Thymus (tissue), 14 donors: ENCODE measurements at places on chromosomes 13 and 19. TPM values are rescaled to one million over a fixed set of nuclear protein-coding genes. Genes with fewer than 3 reads are reported as not detected.
A peak's percentile ranks its signal among the peaks of the same experiment; 100 is the strongest.

- no peak for DNase-seq
- no peak overlapping the region for H3K4me3 ChIP-seq
- no peaks in the 10 kb centered on the region for H3K36me3 ChIP-seq
- no peaks in the 10 kb centered on the region for H3K4me1 ChIP-seq
Measured at GRCh38 chr13:76647550-76647949, 238.7 kb downstream of the KCTD12 start.

DNA sequence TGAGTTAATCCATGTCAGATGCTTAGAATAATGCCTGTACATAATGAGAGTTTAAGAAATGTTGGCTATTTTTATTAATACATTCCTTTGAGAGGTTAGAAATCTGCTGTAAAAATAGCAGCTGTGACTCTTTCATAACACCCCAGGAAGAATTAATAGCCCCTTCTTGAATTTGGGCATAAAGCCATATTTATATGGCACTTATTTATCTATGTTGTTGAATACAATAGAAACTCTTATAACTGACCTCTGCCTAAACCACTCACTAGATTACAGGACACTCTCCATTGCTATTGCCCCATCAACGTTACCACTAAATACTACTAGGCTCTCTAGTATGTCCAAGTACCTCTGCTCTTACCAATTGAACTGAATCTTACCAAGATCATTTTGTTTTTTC, 16.3 kb downstream of the NEK5 start:
- H3K27ac ChIP-seq = no peak overlapping the region
- no peaks in the 10 kb centered on the region for H3K4me1 ChIP-seq
- DNase-seq = no peak
- H3K4me3 ChIP-seq = no peak overlapping the region
- H3K36me3 ChIP-seq = no peaks in the 10 kb centered on the region

DNA sequence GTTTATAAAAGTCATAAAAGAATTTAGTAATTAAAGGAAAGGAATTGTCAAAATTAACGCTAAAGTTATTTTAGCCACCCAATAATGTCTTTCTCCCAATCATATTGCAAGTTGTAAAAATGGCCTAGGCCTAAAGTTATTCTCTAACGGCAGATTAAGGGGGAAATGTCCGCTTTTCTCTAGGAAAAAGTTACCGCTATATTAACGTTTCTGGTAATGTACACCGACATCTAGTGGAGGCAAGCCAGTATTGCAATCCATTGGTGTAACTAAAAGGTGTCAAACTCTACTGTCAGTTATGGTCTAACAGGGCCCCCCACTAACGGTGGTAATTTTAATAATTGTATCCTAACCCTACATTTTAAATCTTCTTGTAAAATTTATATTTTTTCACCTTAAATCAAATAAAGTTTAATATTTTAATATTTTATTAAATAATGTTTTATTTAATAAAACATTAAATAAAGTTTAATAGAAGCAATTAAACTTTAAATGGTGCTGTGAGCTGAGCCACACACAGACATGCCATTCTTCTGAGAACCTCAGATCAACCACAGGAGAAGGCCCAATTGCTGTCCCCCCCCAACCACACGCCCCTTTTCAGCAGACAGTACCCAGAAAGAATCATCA, 35.9 kb upstream of the ZSCAN5A start:
- DNase-seq = no peak
- no peaks in the 10 kb centered on the region for H3K36me3 ChIP-seq
- no peaks in the 10 kb centered on the region for H3K27me3 ChIP-seq
- no peaks in the 10 kb centered on the region for H3K4me1 ChIP-seq

GRCh38 chr19:55474269-55475265, 1.9 kb upstream of the ZNF628 start:
- H3K36me3 ChIP-seq = no peaks in the 10 kb centered on the region
- peaks cover 13% of the 10 kb centered on the region for H3K4me1 ChIP-seq
- H3K4me3 ChIP-seq = no peak overlapping the region
- DNase-seq = no peak

- H3K36me3 ChIP-seq = no peaks in the 10 kb centered on the region
- H3K27me3 ChIP-seq = no peaks in the 10 kb centered on the region
- no peak for DNase-seq
Measured at GRCh38 chr19:8703223-8703622, 4.6 kb upstream of the ACTL9 start.

- peaks cover 36% of the 10 kb centered on the region for H3K27me3 ChIP-seq
- H3K4me3 ChIP-seq = peak overlapping the region; percentile 41
- H3K36me3 ChIP-seq = no peaks in the 10 kb centered on the region
- H3K4me1 ChIP-seq = peaks cover 14% of the 10 kb centered on the region
- no peak for DNase-seq
Measured at GRCh38 chr19:16283210-16284061, 41.2 kb upstream of the KLF2 start.

- DNase-seq = no peak
- no peak overlapping the region for H3K27ac ChIP-seq
- H3K27me3 ChIP-seq = peaks cover 10% of the 10 kb centered on the region
Measured at GRCh38 chr19:45340899-45341453, 426 bp downstream of the KLC3 start.

DNA sequence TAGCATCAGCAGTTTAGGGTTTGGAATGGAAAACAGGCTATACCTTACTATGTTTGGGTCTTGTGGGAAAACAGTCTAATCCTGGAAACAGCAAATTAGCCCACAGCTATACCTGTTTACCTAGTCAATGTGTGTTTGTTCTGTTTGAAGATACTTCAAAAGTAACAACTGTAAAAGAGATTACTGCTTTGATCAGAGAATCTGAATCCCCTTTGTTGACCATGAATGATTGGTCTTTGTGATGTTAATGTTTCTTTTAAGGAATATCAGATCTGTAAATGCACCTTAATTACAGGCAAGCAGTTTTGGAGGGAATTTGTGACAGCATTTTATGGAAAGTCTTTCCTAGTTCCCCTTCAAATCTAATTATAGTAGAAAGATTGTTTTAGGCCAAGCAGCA, 20.7 kb upstream of the KLF5 start:
- DNase-seq = no peak
- no peaks in the 10 kb centered on the region for H3K27me3 ChIP-seq
- H3K27ac ChIP-seq = no peak overlapping the region
- no peaks in the 10 kb centered on the region for H3K36me3 ChIP-seq
- H3K4me1 ChIP-seq = no peaks in the 10 kb centered on the region

GRCh38 chr19:2543463-2544442, 67.8 kb downstream of the GADD45B start:
- H3K27me3 ChIP-seq = peaks cover 12% of the 10 kb centered on the region
- peaks cover 56% of the 10 kb centered on the region for H3K4me1 ChIP-seq
- peak overlapping the region; percentile 35 for H3K4me3 ChIP-seq
- DNase-seq = peak; percentile 71

DNA sequence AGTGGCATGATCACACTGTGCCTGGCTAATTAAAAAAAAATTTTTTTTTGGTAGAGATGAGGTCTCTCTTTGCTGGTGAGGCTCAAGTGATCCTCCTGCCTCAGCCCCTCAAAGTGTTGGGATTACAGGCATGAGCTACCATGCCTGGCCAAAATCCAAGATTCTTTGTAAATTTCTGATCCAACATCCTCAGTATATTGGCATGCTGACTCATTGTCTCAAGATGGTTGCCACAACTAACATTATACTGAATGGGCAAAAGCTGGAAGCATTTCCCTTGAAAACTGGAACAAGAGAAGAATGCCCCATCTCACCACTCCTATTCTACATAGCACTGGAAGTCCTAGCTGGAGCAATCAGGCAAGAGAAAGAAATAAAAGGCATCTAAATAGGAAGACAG, 100.0 kb downstream of the KLF5 start:
- no peak for DNase-seq
- H3K27ac ChIP-seq = no peak overlapping the region
- H3K27me3 ChIP-seq = no peaks in the 10 kb centered on the region

- no peak overlapping the region for H3K27ac ChIP-seq
- no peaks in the 10 kb centered on the region for H3K36me3 ChIP-seq
- no peaks in the 10 kb centered on the region for H3K27me3 ChIP-seq
- no peak for DNase-seq
- no peak overlapping the region for H3K4me3 ChIP-seq
Measured at GRCh38 chr13:72556945-72557344, 170.5 kb downstream of the MZT1 start.

- peak within 1 kb of the TSS; percentile 77 for H3K4me3 ChIP-seq
- peak within 1 kb of the TSS; percentile 67 for H3K27ac ChIP-seq
- peaks cover 18% of the 10 kb centered on the region for H3K4me1 ChIP-seq
Measured at GRCh38 chr13:71867131-71867814, at the start of gene DACH1. DACH1 (minus strand) TSS chr13:71867204.

DNA sequence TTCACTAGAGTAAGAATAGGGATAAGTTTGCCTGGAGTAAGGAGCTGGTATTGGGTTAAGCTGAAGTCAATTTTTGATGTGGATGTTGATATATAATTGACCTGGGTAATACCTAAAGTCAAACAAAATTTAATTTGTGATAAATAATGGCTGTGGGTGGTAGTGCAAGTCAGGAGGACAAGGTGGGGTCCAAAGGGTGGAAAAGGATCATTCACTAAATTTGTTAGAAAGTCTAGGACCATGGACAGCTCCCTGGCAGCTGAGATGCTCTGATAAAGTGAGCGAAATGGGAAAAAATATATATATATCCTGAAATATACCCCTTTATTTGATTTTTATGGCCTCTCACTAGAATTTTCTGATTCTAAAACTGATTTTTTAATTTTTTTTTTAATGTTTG, 463.5 kb downstream of the GPC6 start:
- no peak for DNase-seq
- no peaks in the 10 kb centered on the region for H3K27me3 ChIP-seq
- no peak overlapping the region for H3K27ac ChIP-seq
- no peaks in the 10 kb centered on the region for H3K4me1 ChIP-seq
- H3K4me3 ChIP-seq = no peak overlapping the region

GRCh38 chr13:64962404-64962803, 2267.7 kb downstream of the PCDH9 start:
- no peak for DNase-seq
- H3K4me1 ChIP-seq = no peaks in the 10 kb centered on the region
- H3K36me3 ChIP-seq = no peaks in the 10 kb centered on the region
- H3K27me3 ChIP-seq = no peaks in the 10 kb centered on the region
- no peak overlapping the region for H3K4me3 ChIP-seq

- no peaks in the 10 kb centered on the region for H3K27me3 ChIP-seq
- no peak overlapping the region for H3K4me3 ChIP-seq
- H3K36me3 ChIP-seq = no peaks in the 10 kb centered on the region
- DNase-seq = no peak
- no peak overlapping the region for H3K27ac ChIP-seq
Measured at GRCh38 chr13:34349091-34349722, 531.3 kb downstream of the RFC3 start.

DNA sequence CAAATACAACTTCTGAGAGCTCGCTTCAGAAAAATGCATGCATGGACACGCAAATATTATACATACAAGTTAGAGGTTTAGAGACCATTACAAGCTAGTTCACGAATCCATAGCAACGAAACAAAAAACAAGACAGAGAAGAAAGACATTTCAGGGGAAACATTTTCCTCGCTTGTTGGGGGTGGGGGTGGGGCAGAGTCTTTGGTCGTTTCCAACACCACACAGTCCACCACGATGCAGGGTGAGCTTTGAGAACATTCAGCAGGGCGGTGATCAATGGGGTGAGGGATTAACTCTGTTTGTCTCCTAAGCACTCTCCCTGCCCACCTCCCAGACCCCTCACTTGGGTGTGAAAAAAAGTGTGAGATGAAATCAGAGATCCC, 651 bp downstream of the OXGR1 start:
- no peaks in the 10 kb centered on the region for H3K4me1 ChIP-seq
- no peak for DNase-seq
- H3K4me3 ChIP-seq = no peak overlapping the region
- H3K27ac ChIP-seq = no peak overlapping the region

DNA sequence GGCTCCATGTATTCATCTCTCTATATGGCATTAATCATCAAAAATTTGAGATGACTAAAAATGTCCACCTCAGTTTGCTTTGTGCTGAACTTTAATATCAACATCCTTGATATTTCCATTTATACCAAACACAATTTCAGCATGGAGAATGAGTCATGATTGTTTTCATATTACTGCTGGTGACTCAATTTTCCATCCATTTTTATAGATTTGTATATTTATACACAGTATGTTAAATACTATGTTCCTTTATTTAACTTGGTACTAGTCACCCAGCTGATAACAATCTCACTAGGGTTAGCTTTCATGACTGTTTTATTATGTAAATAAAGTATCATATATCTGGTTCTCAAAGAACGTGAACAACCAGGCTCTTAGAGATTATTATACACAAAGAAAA, 1255.1 kb downstream of the SLITRK1 start:
- no peak overlapping the region for H3K4me3 ChIP-seq
- no peaks in the 10 kb centered on the region for H3K4me1 ChIP-seq
- H3K36me3 ChIP-seq = no peaks in the 10 kb centered on the region
- no peak overlapping the region for H3K27ac ChIP-seq
- DNase-seq = no peak

DNA sequence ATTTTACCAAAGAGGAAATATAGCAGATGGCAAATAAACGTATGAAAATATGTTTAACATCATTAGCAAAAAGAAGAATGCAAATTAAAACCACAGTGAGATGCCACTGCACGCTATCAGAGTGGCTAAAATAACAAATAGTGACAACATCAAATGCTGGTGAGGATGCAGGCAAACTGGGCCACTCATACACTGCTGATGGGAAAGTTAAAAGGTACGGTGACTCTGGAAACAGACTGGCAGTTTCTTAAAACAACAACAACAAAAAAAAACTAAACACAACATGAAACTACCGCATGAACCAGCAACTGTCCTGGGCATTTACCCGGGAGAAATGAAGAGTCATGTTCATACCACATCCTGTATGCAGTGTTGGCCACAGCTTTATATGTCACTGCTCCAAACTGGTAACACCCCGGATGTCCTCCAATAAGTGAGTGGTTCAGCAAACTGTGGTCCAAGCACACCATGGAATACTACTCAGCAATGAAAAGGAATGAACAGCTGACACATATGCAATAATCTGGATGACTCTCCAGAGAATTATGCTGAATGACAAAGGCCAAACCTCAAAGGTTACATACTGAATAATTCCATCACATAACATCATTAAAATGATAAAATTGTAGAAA, 22.3 kb downstream of the EPS15L1 start:
- no peak for DNase-seq
- H3K4me1 ChIP-seq = peaks cover 28% of the 10 kb centered on the region
- H3K4me3 ChIP-seq = no peak overlapping the region
- peaks cover 8% of the 10 kb centered on the region for H3K36me3 ChIP-seq
- no peak overlapping the region for H3K27ac ChIP-seq

- H3K27ac ChIP-seq = no peak overlapping the region
- no peaks in the 10 kb centered on the region for H3K4me1 ChIP-seq
- no peak overlapping the region for H3K4me3 ChIP-seq
Measured at GRCh38 chr13:23365652-23366051, 67.8 kb downstream of the SACS start.

MTMR6 gene
- total RNA-seq = 17.8 TPM

OLFM2 gene
- total RNA-seq = 10.4 TPM

LGI4 gene
- total RNA-seq = 0.52 TPM

GPR12 gene
- not detected for total RNA-seq

OR4F17 gene
- not detected for total RNA-seq

DLL3 gene
- total RNA-seq = 0.14 TPM
